Renal cortex interstitium (tissue), 15 donors: ENCODE measurements at places on chromosomes 6 and 20. TPM values are rescaled to one million over a fixed set of nuclear protein-coding genes. Genes with fewer than 3 reads are reported as not detected.

DNA sequence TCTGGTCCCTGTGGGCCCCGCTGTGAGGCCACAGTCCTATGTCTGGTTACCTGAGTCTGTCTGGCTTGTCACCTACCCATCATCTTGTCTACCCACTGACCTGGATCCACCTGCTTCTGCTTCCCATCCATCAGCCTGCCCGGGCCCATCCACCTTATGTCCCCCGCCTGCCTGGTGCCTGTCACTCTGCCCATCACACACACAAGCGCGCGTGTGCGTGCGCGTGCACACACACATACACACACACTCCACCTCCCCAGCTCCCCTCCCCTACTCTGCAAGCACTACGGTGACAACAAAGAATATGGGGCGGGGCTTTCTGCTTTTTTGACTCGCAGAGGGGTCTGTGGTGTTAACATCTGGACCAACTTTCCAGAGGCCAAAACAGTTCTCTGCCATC, 8.0 kb downstream of the CDH22 start:
- DNase-seq = no peak

GRCh38 chr6:32460528-32460927, 20.8 kb downstream of the HLA-DRA start:
- no peak for DNase-seq

GRCh38 chr20:20489054-20489453, 121.2 kb downstream of the INSM1 start:
- no peak for DNase-seq

GRCh38 chr6:160013987-160014868, 45.3 kb downstream of the IGF2R start:
- DNase-seq = no peak

The SOX18 gene
- 12.1 TPM for polyA plus RNA-seq
